ENCODE measurements at places on chromosomes 5 and 9.

DNA sequence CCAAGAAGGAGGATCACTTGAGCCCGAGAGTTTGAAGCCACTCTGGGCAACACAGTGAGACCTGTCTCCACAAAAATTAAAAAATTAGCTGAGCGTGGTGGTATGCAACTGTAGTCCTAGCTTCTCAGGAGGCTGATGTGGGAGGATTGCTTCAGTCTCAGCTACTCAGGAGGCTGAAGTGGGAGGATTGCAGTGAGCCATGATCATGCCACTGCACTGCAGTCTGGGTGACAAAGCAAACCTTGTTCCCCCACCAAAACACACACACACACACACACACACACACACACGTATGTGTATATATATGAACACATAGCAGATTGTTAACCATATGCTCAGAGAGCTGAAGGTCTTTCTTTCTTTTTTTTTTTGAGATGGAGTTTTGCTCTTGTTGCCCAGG lies 157.5 kb upstream of the MAST4 start:
- DNase-seq: no peak

GRCh38 chr9:111945216-111945615 lies 48.6 kb downstream of the UGCG start:
- DNase-seq: no peak

DNA sequence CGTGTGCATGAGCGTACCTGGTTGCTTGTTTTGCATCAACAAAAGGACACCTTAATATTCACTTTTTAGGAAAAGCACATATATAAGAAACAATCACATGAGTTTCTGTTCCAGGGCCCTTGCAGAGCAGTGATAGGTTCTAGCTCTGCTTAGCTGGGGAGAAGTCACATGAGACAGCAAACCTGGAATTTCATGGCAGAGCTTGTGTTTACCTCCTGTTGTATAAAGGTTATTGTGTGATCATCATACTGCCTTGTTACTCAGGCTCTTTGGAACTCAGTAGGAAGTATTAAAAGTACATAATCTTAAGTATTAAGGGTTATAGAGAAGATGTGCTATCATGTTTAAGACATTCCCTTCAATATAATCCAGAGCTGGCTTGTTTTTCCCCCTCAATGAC lies 18.0 kb upstream of the VLDLR start:
- DNase-seq: no peak

DNA sequence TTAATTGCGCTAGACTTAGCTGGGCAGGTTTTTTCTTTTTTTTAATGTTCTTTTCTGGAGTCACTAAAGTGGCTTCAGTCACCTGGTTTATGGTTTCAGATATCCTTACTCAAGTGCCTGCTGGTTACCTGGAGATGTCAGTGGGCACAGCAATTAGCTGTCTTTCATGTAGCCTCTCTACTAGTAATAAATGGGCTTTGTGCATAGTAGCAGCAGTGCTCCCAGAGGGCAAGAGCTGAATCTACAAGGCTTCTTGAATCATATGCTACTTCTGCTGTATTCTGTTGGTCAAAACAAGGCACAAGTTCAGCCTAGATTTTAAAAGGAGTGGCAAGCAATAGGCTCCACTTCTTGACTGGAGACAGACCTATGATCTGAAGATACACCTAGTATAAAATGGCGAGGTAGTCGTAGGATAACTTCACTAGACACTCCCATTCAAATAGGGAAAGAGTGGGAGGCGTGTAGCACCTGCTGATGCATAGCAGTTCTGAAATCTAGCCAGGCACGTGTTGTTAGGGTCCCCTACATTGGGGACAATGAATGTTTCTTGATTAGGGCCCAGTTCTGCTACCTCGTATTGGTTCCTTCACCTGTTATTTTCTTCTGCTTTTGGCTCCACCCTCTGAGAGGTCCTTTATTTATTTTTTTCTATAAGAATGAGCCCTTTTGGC lies 7.0 kb downstream of the SCAMP1 start:
- no peak for DNase-seq

GRCh38 chr5:126269511-126269910 lies 153.7 kb upstream of the GRAMD2B start:
- DNase-seq: no peak

DNA sequence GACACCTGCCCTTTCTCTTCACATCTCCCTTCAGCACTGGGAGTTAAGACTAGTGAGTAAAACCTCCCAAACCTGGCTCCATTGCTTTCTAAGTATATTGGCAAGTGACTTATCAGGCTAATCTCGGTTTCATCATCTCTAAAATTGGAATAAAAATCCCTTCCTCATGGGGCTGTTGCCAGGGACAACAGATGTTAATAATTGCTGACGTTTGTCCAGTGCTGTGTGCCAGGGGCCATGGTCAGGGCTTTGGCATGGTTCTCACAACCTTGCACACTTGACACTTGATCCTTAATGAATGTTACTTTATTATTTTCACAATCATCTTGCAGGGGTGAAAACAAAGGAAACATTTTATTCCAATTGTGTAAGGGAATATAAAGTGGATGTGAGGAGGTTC lies 1262.0 kb upstream of the WWC1 start:
- no peak for DNase-seq

- DNase-seq: no peak
These were observed 403.1 kb upstream of the ZNF608 start for GRCh38 chr5:125149527-125149926.

- DNase-seq: no peak
These were observed 563 bp upstream of the FGF10 start for GRCh38 chr5:44389823-44390143.

DNA sequence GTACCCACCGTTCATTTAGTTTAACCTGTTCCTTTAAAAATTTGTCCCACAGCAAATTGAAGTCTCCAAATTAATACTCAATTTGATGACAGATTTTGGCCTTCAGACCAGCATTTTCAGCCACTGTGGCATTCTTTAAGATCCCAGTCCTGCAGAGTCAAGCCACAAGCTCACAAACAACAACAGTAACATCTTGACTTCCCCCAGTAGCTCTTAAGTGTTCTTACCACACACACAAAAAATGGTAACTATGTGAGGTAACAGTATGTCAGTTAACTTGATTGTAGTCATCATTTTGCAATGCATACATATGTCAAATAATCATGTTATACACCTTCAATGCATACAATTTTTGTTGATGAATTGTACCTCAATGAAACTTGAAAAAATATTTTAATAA lies 247.9 kb downstream of the LURAP1L start:
- DNase-seq: no peak

- DNase-seq: no peak
These were observed 175.5 kb downstream of the NXNL2 start for GRCh38 chr9:88710449-88710848.

GRCh38 chr5:68441309-68442073 lies 225.9 kb downstream of the PIK3R1 start:
- DNase-seq: no peak

GRCh38 chr5:13640270-13640669 lies 304.2 kb downstream of the DNAH5 start:
- no peak for DNase-seq

DNA sequence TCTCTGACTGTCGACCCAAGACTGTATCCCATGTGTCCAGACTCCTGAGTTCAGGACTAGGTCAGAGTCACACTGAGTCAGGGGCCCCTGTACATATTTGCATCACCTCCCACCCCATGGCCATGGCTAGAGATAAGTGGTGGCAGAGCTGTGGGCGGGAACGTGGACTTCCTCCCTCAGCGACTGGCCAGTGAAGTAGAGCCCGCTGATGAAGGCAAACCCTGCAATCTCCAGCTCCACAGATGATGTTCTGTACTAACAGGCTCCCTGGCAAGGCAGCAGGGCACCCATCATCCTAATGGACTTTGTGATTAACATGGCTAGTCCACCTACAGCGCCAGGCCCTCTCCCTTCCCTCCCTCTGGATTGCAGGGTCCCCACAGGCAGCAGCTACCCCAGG lies 110.5 kb upstream of the LRRTM2 start:
- peak; percentile 58 for DNase-seq

DNA sequence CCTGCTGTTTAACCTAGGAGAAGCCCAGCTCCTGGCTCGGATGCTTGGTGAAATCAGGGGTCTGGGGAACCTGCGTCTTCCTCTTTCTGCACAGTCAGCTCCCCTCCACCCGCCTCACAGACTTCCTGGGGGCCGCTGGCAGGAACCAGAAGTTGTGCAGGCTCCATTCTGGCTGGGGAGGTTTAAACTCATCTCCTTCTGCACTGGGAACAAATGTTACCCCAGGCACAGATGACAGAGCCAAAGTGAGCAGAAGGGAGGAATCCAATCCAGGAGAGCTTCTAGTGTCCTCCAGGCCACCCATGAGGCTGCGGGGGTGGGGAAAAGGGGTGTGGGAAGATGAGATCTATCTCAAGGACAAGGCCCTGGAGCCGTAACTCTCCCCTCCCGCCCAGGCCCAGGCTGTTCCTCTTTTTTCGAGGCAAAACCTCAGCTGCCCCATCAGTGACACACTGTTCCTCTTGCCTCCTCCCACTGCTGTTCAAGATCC lies 31.2 kb downstream of the KCNMB1 start:
- DNase-seq: no peak

DNA sequence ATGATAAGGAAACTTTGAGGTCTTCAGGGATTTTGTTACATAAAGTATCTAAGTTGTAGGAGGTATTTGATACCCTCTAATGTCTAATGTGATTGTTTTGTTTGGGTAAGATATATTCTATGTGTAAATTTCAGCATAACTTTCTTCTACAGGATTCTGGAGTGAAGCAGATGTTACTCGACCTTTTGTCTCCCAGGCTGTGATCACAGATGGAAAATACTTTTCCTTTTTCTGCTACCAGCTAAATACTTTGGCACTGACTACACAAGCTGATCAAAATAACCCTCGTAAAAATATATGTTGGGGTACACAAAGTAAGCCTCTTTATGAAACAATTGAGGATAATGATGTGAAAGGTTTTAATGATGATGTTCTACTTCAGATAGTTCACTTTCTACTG lies 6.0 kb downstream of the MRPS30 start:
- DNase-seq: no peak

- no peak for DNase-seq
These were observed 52.4 kb downstream of the ZNF354C start for GRCh38 chr5:179112469-179113142.

DNA sequence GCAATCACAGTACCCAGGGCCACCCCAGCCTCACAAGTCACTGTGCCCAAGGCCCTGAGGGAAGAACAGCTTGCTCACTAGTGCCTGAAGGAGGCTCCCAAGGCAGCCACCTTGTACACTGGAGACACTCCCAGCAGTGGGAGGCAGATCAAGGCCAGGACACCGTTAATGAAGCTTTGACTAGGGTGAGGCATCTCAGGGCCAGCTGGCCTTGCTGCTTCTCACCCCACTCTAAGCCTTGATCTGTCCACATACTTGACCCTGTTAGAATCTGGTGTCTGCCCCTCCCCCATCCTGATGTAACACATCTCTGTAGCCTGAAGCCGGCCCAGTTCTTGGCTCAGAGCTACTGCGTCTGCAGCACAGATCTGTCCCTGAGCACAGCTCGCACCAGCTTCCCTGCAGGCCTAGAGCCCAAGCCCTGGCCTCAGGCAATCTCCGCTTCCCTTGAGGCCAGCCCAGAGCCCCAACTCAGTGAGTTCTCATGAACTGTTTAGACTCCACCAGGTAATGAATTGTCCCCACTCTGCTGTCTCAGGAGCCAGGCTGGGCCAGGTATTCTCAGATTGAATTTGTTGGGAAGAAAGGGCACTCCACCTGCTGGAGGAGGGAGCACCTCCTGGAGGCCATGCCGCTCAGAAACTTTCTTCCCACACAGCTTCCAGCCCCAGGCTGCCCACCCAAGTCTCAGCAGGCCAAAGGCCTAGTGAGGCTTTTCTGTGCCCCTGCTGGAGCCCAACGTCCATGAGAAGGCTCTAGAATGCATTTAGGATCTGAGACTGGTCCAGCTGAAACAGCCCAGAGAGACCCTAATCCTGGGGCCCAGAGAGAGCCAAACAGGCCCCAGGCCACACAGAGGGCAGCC lies 13.4 kb upstream of the JADE2 start:
- DNase-seq: no peak

DNA sequence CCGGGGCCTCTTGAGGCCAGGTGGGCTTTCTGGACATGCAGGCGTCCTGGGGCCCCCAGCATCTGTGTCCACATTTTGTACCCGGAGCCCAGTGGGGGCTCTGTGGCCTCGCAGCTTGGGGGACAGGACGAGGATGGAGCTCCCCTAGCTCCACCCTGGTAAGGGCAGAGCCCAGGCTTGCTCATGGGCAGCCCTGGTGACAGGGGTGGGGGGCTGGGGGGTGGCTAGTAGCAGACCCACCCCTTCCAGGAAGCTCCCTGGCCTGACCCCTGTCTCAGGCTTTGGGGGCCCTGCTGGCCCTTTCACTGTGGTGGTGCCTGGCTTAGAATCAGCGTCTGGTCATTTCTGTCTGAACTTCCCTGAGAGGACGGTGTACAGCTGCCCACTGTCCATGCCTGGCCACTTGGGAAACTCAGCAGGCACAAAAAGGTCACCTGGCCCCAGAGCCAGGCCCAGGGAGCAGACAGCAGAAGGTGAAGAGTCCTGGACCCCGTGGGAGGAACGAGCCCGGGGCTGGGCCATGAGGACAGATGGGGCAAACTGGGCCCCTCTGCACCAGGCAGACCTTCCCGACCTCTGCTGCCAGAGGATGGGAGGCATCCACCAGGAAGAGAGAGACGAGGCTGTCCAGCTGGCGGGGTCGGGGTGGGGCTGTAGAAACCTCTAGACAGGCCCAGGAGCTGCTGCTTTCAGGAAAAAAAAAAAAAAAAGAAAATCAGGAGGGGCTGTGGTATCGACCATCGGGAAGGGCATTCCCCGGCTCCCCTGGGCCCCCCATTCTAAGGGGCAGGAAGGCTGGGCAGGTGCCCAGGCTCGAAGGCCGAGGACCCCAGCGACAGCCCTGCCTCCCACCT lies 52.8 kb downstream of the EXD3 start:
- DNase-seq: peak; percentile 45

DNA sequence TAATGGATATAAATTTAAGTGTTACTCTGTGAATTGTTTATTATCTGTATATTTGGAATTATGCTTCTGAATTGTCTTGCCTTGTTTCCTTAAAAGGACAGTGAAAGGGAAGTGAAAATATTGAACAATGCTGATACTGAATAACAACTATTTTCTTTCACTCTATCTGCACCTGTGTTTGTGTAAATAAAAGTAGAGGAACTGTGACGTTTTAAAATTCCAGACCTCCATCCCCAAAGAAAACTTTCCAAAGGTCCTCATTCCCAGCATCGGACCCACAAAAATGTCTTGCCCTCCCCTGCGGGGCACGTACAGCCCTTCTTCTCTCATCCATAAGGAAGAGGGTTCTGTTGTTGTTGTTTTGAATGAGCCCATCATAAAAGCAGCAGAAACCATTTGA lies 100.0 kb downstream of the NLN start:
- DNase-seq: no peak

DNA sequence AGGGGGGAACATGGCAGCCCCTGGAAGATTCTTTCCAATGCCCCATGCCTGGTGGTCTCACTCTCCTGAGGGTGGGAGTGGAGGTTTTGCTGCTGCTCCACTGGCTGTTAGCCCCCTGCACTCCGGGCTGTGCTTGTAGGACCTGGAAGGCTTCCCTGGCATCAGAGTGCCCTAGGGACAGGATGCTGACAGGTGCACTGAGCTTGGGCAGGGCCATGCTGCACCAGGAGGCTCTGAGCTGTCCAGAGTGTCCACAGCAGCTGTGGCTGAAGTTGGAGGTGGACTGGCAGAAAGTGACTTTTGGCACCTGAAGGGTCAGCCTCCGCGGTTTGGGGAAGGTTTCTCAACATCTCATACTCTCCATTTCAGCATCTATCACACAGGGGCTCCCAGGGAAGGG lies 249.1 kb downstream of the GADD45G start:
- DNase-seq: peak; percentile 40
